ENCODE measurements at places on chromosomes 4 and X.
A peak's percentile ranks its signal among the peaks of the same experiment; 100 is the strongest.

DNA sequence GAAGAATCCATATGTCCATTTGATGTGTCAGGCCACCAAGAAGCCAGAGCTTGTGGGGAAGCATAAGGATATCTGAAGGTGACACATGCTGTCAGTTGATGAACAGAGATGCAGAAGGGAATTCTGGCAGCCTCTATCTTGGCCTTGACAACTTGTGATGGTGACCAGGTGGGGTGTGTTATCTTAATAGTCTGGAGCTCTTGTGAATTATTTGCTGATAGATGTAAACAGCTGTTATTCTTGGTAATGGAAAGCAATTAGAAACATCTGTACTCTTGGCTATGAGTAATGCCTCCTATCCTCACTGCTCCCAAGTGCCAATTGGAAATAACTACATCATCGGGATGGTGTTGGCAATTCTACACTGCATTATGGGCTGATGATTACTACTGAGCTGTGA is 51.9 kb downstream of the NAA11 start:
- no peak for DNase-seq

DNA sequence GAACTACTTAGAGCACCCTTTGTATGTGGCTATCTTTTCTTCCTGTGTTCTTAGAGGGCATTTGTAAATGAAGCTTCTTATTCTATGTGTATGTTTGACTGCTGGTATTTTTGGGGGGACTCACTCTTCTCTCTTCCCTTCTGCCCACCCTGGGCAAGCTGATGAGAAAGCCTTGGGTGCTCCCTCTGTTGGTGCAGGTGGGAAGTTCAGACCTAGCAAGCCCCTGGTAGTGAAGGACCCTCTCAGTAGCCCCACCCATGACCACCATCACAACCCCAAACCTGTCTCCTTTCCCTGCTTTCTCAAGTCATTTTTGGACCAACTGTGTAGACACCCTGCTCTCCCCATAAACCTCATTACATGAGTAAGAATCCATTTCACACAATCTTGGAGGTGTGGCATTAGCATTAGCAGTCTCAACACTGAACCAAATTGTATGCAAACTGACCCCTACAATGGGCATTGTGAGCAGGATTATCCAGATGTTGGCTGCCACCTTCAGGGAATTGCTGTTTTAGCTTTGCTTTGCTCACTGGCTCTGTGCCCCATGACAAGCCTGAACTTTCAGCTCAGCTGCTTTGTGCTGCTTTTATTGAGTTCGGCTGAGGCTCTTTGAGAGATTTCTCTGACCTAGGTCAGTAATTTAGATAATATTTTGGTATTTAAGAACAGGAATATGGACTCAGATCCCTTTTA is 27.9 kb downstream of the TRIM61 start:
- no peak for DNase-seq

GRCh38 chrX:123986377-123986776 is 24.9 kb downstream of the STAG2 start:
- DNase-seq, result no peak

DNA sequence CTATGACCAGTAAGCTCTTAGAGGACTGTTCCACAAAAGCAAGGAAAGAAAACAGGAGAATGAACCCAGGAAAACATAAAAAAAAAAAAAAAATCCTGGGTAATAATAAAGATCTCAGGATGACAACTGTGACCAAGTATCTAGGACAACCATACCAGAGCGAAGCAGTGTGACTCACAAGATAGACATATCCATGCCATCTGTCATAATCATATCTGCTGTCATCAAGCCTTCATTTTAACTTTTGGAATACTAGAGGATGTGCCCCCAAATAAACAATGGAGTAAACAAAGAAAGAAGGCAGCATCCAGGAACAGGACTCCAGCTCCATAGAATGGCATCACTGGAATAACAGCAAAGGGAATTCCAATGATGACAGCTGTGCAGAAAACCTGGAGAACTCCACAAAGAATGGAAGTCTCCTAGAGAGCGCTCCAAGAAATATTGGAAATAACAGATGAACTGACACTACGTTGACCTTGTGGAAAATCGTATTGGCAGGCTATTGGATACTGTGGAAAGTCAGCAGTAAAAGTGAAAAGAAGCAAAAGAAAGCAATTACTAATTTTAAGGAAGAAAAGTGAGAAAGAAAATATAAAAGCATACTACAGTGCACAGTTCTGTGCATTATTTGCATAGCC is 35.3 kb downstream of the HPGDS start:
- no peak for DNase-seq

- no peak for DNase-seq
Measured at GRCh38 chr4:108303488-108304177, 134.9 kb upstream of the LEF1 start.

DNA sequence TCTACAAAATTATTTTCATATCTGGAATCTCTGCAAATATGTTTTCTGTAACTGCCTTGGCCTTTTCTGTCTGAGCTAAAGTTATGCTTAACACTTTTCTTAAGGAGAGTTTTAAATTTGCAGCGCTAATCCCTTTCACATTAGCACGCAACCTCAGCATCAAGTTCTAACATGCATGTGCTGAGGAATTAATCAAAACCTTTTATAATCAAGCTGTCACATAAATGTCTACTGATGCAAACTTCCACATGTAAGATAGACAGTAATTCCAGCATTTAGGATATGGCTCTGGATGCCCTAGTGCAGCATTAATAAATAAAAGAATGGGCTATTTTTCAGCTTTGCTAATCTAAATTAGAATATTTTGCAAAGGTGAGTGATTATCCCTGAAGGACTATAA is 17.5 kb upstream of the NEIL3 start:
- no peak for DNase-seq

DNA sequence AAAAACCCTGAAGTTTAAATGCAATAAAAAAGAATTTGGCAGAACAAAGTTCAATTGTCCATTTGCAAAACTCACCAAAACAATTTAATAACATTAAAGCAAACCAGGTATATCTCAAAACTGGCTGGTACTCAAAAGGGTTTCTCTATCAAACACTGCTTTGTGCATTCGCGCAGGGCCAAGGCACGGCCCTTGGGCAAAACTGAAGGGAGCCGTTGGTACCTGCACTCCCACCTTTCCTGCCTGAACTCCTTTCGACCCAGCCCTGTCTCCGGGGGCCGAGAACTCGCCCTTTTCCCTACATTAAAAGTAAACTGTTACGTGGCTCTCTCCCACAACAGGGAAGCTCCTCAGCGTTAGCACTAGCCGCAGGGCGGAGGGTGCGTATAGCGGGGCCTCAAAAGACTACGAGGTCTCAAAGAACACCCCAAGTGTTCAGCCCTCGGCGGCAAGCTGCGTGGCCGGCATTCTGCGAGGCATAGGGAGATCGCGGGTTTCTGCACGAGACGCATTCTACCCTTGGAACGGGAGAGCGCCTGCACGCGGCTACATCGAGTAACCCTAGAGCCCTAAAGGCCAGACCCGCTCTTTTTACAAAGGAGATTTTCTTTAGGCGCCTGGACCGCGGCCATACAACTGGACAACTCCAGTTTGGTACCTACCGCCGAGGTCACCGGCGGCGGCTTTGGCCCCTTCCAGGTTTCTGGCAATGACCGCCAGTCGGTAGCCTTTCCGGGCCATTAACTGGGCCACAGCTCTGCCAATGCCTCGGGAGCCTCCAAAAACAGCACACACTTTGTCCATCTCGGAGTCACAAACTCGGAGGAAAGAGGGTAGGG is 550 bp downstream of the CBR4 start:
- DNase-seq, result peak; percentile 46

DNA sequence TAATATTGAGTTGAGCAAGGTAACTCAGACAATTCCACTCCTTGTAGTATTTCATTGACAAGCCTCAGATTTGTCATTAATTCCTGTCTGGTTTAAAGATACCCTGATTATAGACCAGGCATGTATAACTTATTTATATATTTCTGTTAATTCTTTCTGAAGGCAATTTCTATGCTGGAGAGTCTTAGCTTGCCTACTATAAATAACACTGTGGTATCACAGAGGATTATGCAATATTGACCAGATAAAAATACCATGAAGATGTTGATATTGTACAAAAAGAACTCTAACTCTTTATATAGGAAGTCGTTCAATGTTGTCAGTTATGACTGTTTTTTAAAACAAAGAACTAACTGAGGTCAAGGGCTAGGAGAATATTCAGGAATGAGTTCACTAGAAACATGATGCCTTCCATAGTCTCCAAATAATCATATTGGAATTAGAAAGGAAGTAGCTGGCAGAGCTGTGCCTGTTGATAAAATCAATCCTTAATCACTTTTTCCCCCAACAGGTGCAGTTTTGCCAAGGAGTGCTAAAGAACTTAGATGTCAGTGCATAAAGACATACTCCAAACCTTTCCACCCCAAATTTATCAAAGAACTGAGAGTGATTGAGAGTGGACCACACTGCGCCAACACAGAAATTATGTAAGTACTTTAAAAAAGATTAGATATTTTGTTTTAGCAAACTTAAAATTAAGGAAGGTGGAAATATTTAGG is 821 bp downstream of the CXCL8 start:
- DNase-seq, result no peak

GRCh38 chr4:98630737-98631454 is 27.5 kb downstream of the TSPAN5 start:
- no peak for DNase-seq
